HT1080 (cell line): ENCODE measurements at places on chromosomes 7 and 10.

- DNase-seq, result peak; percentile 77
These were observed 167.0 kb upstream of the PPP1R3A start for GRCh38 chr7:114085592-114086501.

DNA sequence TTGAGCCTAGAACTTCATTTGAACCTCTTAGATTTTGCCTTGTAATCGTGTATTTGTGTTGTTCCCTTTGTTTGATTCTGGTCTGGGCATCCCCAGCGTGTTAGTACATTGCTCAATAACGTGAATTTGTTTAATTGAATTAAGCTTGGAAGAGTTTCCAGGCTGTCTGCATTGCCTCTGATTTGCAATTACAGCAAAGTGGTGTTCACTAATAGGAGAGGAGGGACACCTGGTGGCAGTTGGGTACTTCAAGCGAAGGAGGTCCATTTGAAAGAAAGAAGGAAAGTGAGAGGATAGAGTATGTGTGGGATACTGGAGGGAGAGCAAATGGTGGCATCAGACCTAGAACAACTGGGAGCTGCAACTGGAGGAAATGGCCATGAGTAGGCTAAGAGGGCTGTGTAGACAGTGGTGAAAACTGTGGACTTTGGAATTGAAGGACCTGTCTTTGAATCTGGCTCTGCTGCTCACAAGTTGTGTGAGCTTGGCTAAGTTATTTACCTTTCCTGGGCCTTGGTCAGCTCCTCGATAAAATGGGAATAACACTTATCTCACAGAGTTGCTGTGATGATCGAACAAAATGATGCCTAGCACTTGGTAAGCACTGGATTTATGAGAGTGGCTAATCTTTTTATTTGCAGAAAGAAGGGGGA is 15.1 kb downstream of the LSMEM1 start:
- peak; percentile 60 for DNase-seq

DNA sequence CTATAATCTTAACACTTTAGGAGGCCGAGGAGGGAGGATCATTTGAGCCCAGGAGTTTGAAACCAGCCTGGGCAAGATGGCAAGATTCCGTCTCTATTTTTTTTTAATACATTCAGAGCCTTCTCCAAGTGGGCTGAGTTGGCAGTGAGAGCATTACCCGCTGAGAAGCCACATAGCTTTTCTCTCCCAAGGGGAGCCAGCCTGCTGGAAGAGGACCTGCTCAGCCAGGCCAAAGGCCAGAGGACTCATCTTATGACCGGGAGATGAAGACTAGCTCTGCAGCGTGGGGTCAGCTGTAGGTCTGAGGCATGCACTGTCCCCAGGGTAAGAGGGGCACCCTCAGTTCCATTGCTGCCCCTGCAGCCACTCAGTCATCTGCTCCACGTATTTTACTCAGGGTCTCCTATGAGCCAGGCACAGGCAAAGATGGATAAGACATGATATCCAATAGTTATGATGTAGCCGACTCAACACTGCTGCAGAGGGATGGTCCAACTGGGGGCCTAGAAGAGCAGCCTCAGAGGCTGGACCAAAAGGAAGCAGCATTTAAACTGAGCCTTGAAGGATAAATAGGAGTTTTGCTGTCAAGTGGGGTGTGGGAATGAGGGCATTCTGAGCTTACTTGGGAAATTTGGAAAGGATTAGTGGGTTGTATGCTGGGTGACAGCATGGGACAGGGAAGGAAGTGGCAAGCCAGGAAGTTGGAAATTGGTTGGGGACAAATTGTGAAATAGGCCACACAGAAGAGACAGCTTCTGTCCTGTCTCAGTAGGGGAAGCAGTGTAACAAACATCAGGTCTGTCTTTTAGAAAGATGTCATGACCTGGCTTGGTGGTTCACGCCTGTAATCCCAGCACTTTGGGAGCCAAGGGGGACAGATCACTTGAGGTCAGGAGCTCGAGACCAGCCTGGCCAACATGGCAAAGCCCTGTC is 1.6 kb upstream of the MARVELD1 start:
- no peak for DNase-seq

GRCh38 chr7:90560730-90561129 is 35.4 kb upstream of the CDK14 start:
- no peak for DNase-seq

- no peak for DNase-seq
These were observed 34.4 kb upstream of the GRID1 start for GRCh38 chr10:86400705-86401587.

GRCh38 chr7:117179701-117180100 is 143.2 kb downstream of the WNT2 start:
- no peak for DNase-seq

DNA sequence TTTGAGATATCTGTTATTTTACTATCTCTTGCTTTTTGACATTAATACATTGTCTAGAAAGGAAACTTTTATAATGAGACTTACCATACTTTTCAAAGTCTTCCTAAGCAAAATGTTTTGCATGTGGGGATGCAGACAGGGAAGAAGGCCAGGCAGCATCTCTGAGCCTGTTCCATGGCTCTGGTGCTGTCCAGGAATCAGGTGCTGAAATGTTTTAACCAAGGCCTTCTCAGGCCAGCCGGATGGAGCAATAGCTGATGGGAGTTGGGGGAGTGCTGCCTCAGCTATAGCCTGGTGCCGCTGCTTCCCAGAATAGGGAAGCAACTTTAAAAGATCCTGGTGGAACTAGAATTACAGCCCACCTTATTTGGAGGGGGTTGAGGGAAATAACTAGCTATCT is 38.5 kb downstream of the CRTAC1 start:
- DNase-seq, result peak; percentile 11

DNA sequence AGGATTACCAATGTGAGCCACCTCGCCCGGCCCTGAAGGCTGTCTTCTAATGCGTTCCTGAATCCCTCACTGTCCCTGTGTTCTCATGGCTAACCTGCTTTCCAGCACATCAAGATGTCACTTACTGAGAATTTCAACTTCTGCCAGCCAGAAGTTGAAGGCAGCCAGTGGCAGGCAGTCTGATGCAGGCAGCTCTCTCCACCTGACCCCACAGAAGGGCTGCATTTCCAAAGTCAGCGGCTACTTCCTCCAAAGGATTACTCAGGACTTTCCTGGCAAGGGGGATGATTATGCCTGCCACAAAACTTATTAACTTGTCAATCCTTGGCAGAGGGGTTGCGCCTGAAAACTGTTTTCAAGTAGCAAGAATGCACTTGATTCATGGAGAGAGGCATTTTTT is 1219.4 kb downstream of the TYW1 start:
- no peak for DNase-seq

GRCh38 chr7:155211761-155212160 is 85.9 kb upstream of the INSIG1 start:
- no peak for DNase-seq

DNA sequence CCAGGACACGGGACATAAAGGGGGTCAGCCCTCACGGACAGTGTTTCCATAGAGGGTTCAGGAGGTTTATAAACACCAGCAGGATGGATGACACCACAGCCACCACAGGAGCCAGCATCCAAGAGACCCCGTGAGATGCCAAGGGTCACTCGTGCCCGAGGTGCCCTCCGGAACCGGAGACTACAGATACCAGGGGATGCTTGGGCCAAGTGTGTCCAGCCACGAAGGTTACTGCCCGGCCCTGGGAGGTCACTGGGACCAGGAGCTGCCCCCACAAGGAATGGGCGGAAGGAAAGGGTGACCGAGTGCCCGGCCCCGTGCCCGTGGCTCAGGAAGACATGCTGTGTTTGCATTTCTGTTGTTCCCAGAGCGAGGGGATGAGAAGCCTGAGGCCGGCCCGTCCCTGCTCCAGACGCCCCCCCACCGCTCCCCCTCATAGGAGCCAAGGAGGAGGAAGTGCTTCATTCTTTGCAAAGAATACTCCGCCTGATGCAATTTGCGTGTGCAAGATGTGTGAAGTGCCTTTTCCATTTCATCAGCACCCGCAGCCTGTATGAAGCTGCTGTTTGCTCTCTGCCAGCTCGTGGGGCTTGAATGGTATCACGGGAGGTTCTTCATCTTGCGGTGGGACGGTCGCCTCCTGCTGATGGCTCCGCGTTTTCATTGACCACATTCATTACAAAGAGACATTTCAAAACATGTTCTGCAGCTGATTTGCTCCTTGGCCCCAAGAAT is 176.4 kb downstream of the ELFN1 start:
- DNase-seq, result no peak

DNA sequence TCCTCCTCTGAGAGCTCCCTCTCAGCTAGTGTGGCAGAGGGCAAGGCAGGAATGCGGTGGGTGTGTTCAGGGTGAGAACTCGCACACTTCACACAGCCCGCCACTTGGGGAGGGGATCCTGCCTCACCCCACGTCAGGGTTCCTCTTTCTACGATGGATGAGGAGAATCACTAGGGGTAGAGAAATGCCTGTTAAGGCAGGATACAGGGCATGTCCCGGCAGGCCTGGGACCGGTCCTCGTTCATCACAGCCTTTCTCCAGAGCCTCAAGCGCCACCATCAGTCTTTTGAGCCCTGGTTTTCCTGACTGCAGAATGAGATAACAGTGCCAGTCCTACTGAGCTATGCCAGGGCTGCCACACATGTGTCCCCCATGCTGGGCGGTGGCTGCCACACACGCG is 546.7 kb upstream of the ADARB2 start:
- no peak for DNase-seq

DNA sequence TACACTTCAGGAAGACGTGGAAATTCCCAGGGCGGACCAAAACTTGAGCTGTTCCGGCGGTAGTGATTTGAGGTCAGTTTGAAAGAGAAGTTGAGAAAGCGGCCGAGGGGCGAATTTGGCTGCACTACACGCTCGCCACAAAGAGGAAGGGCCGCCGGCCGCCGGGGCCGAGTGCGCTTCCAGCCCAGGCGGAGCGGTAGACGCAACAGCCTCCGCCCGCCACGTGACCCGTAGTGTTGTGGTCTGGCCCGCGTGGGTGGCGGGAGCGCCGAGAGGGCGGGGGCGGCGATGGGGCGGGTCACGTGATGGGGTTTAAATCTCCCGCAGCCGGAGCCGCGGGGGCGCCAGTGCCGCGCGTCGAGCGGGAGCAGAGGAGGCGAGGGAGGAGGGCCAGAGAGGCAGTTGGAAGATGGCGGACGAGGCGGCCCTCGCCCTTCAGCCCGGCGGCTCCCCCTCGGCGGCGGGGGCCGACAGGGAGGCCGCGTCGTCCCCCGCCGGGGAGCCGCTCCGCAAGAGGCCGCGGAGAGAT is at the start of gene SIRT1:
SIRT1 (plus strand) TSS at position 344 of the 529 bp plus-strand sequence; CDS start at position 410, 66 bp downstream.
- peak; percentile 87 for DNase-seq

- no peak for DNase-seq
These were observed 282.4 kb downstream of the ADARB2 start for GRCh38 chr10:1454951-1455350.

DNA sequence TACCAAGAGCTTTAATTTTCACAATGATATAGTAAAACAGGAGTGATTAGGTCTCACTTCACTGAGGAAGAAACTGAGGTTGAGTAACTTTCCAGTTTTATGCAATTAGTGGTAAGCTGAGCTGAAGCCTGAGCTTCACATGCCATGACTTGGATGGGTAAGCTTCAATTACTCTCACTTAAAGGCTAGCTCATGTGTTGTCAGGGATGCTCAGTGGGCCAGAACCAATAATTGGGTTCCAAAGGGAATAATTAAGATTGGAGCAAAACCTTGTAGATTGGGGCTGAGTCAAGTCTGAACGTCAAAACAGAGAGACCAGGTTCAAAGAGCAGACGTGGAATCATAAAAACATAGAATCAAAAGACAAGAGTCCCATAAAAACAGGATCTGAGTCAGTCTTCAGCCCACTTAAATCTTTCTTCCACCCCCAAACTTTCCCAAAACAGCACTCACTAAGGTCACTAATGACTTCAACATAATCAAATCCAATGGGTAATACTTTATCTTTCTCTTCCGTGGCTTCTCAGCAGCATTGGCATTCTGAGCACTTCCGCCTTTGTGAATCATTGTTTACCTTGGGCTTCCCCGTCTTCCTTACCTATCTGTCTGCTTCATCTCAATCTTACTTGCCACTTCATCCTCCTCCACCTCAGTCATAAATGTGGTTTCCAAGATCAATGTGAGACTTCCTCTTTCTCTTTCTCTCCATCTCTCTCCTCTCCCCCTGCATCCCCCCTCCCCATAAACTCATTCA is 23.0 kb upstream of the EGFR start:
- peak; percentile 99 for DNase-seq

- no peak for DNase-seq
These were observed 38.4 kb downstream of the NET1 start for GRCh38 chr10:5450605-5451384.

DNA sequence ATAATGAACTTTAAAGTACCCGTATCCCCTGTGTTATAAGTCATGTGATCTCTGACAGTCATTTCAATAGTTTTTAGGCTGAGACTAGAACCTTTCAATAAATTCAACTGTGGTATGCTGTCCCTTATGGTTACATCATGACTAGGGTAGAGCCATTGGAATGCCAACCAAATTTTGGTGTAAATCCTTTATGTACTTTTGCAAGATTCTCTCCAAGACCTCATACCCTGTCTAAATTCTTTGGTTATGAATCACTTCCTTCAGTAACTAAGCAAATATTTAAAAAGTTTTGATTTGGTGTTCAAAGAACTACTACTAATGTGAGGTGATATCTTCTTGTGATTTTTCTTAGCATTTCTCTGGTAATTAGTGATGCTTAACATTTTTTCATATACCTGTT is 20.8 kb upstream of the OR6B1 start:
- DNase-seq, result peak; percentile 78
